EH (cell line): ENCODE measurements at places on chromosomes 3 and 15.

DNA sequence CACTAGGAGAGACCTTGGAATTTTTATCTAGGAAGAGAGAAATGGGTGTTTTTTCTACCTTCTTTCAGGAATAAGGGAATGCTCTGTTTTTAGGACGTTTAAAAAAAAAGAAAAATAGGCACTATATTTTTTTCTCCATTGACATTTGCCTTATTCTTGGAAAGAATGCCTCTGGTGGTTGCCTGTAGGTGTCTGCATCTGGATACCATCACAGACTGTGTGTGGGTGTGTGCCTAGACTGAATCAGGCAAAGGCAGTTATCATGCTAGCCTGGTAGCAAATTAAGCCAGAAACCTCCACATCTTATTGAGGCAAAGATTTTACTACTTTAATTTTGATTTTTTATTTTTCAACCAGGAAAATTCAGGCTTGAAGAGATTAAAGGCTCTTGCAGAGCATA is 513.6 kb upstream of the KCNMB2 start:
- peak; percentile 11 for DNase-seq

DNA sequence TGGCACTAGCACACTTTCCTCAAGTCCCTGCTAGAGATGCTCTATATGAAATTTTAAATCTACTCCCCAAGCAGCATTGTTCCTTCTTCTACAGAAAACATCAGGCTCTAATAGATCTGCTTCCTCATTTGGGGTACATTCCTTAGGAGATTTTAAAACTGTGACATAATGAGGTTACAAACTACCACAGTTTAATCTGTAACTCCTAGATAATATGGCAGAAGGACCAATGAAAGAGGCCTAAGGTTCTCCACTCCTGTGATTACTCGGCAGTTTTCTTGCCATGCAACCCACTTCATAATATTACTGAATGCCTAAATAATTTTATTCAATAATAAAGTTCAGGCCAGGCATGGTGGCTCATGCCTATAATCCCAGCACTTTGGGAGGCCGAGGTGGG is 16.1 kb downstream of the ZNF106 start:
- peak; percentile 11 for DNase-seq

GRCh38 chr15:58677426-58677825 is 72.1 kb downstream of the ADAM10 start:
- DNase-seq: no peak

DNA sequence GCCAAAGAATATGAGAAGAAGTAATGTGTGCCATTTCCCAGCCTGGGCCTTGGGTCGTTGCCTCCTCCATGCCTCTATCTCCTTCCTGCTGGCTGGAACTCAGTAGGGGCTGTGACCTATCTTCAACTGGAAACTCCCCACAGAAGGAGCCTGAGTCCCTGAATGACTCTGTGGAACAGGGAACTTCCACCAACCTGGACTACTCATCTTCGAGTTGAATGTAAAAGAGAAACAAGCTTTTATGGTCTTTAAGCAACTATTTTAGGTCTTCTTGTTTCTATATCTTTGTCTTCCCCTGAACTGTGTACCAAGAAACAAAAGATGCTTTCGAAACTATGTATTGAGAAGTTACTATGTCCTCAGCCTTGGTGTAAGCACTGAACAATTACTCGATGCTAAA is 355.3 kb upstream of the NR2F2 start:
- no peak for DNase-seq

GRCh38 chr3:52441772-52442332 is 3.1 kb downstream of the SEMA3G start:
- no peak for DNase-seq

DNA sequence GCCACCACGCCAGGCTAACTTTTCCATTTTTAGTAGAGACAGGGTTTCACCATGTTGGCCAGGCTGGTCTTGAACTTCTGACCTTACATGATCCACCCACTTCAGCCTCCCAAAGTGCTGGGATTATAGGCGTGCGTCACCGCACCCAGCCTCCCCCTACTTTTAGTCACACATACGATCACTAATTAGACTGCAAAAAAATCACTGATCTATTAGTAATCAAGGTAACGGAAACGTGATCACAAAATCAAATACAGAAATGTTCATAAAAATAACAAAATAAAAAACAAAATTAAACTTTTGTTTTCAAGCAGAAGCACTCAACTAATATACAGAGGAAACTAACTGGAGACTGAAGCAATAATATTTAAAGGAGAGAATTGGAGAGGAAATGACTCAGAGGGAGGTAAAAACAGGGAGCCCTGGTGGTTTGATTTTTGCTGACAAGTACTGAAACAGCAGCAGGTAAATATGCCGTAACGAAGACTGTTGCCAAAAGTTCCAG is 4.6 kb downstream of the WDR53 start:
- peak; percentile 7 for DNase-seq

- DNase-seq: no peak
Observed at GRCh38 chr3:61422945-61423673, 138.3 kb upstream of the PTPRG start.

GRCh38 chr3:166444756-166445155 is 607.5 kb upstream of the BCHE start:
- no peak for DNase-seq

DNA sequence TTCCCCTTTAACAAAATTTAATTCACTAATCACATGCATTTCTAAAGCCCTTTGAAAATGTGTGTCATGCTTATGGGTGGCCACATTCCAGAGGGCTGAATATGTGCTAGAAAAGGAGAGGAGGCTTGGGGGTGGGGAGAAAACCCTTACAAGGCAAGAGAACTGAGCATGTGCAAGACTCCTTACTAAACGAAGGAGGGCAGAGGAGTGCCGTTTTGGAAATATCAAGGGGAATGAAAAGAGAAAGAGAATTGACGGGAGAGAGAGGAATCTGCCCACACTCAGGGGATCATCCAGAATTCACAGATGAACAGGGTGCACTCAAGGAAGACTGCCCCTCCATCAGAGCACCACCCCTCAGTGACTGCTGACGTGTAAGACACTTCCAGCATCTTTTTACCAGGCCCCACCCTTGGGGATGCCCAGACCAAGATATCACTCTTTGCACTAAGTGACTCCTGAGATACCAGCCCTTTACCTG is 37.9 kb upstream of the TSC22D2 start:
- DNase-seq: peak; percentile 99
